Activated CD4-positive, alpha-beta memory T cell treated with anti-CD3 and anti-CD28 coated beads for 36 hours (primary cell): ENCODE measurements at places on chromosomes 6 and 20.

DNA sequence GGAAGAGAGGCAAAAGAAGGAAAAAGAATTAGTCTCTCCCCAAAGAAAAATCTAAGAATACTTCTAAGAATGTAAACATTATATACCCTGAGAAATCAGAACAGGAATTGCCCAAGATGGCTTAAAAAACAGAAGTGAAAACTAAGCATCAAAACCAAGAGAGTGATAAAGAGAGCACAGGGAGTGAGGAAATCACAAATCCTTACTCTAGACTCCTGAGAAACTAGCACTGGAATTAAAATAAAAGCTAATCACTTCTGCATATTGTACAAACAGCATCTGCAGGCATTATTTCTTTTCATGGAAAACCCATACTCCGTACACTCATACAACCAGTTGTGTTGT, 285.7 kb downstream of the BTBD9 start:
- no peak for DNase-seq

DNA sequence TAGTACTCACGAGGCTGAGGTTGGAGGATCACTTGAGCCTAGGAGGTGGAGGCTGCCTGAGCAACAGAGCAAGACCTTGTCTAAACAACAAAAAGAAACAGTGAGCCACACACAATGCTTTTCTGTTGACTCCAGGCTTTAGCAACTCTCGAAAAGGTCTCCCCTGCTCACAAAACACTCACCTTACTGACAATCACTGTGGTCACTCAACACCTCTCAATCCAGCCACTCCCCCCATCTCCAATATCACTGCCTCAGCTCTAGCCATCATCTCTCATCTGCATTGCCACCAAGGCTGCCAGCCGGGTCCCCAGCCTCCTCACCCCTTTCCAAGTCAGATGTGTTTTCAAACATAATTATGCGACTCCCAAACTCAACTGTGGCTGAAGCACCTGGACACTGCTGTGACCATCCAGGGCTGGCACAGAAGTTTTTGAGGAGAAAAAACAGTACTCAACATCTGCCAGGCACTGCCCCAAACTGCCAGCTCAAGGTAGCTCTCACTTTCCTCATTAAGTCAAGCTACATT, 218.0 kb upstream of the ARID1B start:
- DNase-seq, result no peak

DNA sequence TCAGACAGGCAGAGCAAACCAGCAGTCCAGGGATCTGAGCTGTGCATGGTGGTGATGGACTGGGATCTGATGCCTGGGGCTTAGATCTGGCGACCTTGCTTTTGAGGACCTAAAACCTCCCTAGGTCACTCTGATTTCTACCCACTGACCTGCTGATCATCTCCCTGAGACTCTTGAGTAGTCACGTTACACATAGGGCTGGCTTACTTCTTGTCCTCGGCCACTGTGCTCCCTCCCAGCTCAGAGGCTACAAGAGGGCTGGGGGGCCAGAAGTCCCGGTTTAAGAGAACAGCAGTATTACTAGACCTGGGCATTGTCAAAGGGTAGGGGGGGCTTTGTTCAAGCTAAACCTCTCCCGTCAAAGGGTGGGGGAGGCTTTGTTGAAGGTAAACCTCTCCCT, 5.5 kb downstream of the DYNLT1 start:
- DNase-seq, result peak; percentile 4

DNA sequence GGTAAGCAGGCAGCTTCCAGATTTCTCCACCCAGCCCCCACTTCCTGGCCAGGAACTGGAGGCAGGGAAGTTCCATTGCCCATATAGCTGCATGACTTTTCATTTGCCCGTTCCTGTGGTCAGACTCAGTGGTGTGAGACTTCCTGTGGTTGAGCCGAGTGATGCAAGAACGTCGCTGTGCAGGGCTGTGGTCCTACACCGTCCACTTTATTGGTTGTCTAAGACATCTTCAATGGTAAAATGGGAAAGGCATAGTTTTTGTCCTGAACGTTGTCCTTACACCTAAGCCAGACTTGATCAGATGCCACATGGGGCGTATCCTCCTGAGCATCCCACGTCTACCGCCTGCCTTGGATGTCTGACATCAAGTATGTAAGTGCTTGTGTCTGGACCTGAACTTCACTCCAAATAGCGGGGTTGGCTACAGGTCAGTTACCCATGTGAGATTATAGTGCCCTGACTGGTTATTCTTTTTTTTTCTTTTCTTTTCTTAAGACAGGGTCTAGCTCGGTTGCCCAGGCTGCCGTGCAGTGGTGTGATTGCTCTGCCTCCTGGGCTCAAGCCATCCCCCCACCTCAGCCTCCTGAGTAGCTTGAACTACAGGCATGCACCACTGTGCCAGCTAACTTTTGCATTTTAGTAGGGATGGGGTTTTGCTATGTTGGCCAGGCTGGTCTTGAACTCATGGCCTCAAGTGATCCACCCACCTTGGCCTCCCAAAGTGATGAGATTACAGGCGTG, 25.9 kb upstream of the GTSF1L start:
- peak; percentile 79 for DNase-seq

GRCh38 chr6:157033428-157034140, 256.4 kb downstream of the ARID1B start:
- no peak for DNase-seq

DNA sequence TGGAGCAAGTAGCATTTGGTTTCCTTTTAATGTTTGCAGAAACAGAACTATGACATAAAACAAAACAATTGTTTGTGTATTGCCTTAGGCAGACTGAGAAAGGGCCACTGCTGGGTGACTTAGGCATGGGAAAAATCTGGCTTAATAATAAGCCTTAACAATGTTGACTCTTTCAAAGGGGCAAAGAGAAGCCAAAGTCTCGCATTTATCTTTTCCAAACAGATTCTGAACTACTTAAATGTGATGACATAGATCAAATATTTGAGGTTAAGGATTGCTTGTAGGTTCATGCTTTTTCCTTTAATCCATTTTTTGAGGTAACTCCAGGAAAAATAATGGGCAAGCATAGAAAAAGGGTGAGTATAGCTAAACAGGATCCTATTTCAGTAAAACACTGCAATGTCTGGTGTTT, 39.6 kb downstream of the ADAT2 start:
- DNase-seq, result no peak

GRCh38 chr20:1328680-1329330, at the start of gene SDCBP2:
Gene SDCBP2 (minus strand): TSS chr20:1329139. CDS start chr20:1320416, 8,723 bp downstream.
- peak; percentile 7 for DNase-seq

- no peak for DNase-seq
Measured at GRCh38 chr20:49727894-49728885, 14.5 kb upstream of the B4GALT5 start.

GRCh38 chr6:18533793-18534192, 146.6 kb downstream of the RNF144B start:
- DNase-seq, result no peak

DNA sequence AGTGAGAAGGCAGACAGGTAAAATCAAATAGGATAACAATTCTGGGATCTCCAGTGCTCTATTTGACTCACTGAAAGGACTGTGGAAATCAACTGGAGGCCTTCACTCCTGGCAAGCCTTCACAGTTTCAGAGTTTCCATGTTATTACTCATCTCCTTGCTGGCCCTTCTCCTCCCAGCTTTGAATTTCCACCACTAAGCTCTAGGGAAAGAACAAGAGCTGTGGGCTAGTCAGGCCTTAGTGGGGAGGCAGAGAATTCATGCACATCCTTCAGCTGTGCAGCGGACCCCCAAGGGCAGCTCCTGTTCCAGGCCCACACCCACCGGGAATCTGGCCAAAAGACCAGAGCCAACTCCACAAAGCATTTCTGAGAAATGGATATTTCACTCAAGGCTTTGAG, 26.0 kb downstream of the MYLIP start:
- DNase-seq, result no peak

DNA sequence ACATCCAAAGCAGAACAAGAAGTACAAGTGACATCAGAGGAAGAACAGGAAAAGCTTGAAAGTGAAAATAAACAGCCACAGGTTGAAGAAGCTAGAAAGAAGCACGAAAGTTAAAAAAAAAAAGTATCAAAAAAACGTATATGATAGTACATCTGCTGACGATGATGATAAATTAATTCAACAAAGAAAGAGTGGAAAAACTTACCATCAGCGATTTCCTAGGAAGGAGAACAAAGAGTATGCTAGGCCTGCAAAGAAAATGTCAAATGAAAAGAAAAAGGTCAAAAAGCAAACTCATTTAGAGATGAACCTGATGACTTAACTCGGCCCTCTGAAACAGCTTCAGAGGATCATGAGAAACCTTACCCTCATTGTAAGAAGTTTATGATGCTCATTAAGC, 3.7 kb downstream of the SAYSD1 start:
- DNase-seq, result no peak

DNA sequence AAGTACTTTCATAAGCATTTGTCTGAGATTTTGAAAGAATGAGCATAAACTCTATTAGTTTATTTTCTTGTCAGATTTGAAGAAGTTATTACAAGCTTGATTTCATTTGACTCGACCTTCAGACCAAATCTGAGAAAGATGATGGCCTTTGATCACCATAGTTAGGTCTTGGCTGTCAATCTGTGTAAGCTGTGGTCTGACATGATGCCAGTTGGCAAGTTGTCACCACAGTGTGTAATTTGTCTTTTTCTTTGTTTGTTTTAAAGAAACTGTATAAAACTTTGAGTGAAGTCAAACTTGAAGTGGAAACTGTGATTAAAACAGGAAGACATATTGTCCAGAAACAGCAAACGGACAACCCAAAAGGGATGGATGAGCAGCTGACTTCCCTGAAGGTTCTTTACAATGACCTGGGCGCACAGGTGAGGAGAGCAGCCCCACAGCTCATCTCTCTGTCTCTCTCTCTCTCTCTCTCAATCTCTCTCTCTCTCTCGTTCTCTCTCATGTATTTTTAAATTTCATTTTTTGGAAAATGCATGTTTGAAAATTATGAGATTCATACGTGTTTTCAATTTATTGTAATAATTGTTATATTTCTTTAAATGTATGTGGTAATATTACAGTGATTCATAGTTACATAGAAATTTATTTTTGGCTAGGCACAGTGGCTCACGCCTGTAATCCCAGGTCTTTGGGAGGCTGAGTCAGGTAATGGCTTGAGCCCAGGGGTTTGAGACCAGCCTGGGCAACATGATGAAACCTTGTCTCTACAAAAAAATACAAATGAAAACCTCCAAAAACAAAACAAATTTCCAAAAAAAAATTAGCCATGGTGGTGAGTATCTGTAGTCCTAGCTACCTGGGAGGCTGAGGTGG, 208.1 kb downstream of the UTRN start:
- no peak for DNase-seq

DNA sequence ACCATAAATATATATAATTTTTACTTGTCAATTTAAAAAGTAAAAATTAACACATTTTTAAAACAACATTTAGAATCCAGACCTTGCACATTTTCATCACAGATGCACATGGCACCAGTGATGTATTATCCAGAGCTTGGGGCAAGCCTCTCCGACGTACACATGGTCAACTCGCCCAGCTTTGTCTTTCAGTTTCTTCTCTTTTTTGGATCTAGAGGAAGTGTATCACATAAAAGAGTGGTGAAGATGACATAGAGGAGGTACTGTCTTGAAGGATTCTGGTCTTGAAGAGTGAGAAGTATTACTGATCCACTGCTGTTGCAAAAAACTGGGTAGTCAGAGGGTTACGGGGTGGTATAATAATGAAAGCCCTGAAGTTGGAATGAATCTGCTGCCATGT, 46.9 kb upstream of the TAB2 start:
- DNase-seq, result no peak

DNA sequence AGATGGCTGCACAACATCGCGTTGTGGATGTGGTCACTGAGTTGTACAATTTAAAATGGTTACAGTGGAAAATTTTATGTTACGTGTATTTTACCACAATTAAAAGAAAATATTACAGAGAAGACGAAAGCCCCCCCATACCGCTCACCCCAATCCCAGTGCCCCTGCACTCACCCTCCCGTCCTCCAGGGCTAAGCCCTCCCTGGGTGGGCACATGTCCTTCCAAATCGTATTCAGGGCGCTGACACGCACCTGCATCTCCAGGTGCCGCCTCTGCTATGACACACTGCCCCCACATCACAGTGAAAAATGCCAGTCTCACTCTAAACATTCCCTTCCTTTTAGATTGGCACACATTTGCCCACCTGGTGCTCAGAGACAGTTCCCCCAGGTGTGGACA, 49.4 kb downstream of the PSMG4 start:
- DNase-seq, result no peak

DNA sequence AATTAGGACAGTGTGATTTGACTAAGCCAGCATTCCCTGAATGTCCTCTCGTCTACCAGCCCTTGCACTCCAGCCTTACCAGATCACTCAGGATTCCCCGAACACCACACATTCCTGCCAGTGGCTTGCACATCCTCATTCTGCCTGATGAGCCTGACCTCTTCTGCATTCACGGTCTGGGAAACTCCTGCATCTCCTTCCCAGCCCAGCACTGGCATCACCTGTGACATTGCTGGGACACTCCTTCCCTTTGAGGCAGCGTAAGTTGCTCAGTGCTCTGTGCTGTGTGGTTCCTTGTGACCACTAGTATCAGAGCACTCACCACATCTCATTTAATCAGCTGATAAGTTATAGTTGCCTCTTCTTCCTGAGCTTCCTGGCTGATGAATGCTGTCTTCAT, 17.3 kb downstream of the NCOA7 start:
- no peak for DNase-seq

GRCh38 chr20:38179846-38180245, 14.8 kb upstream of the TGM2 start:
- no peak for DNase-seq

GRCh38 chr6:90214461-90214860, 82.2 kb downstream of the BACH2 start:
- no peak for DNase-seq

DNA sequence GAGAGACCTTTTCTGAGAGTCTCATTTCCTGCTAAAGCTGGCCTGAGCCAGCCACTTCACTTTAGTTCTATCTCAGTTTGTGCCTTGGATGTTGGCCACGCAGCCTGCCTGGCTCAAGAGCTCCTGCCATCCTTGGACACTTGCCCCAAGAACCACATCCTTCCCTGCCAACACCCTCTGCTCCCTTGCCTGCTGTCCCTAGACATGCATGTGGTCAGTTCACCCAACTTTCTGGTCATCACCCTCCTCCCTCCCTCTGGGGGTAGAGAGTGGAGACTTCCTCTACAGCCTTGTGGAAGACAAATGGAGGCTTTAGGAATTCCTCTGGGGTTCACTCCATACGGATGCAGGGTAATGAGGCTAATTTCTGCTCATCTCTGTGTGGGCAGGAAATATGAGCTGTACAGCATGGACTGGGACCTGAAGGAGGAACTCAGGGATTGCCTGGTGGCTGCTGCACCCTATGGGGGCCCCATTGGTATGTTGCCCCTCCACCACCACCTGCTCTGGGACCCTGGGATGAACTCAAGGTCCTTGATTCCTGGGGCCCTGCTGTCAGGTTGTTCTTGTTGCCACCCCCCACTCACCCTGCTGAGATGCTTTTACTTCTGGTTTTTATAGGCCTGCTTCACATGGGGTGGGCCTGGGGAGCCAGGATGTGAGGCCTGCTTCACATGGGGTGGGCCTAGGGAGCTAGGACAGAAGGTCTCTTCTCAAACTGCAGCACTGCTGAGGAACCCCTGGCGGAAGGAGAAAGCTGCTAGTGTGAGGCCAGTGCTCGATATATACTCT, 13.8 kb upstream of the PTPRA start:
- DNase-seq, result no peak

GRCh38 chr6:1515280-1515679, 94.4 kb upstream of the FOXC1 start:
- no peak for DNase-seq

- DNase-seq, result no peak
Measured at GRCh38 chr6:132604635-132605152, 15.2 kb upstream of the TAAR5 start.

GRCh38 chr6:126174697-126175096, 165.2 kb upstream of the CENPW start:
- DNase-seq, result no peak

- no peak for DNase-seq
Measured at GRCh38 chr6:134830940-134831339, 119.0 kb downstream of the ALDH8A1 start.

- no peak for DNase-seq
Measured at GRCh38 chr6:15090145-15090579, 155.7 kb upstream of the JARID2 start.
